ENCODE measurements at places on chromosomes 1 and 21. TPM values are rescaled to one million over a fixed set of nuclear protein-coding genes. Genes with fewer than 3 reads are reported as not detected.
A peak's percentile ranks its signal among the peaks of the same experiment; 100 is the strongest.

Gene NCAM2
- total RNA-seq = 4.7 TPM

Gene TMPRSS15
- total RNA-seq = not detected

Gene TPRG1L
- 44.9 TPM for total RNA-seq

Gene C1orf87
- not detected for total RNA-seq

Gene AKR7A3
- 4.2 TPM for total RNA-seq

Gene FPGT
- total RNA-seq = 7.1 TPM

Gene HTR6
- total RNA-seq = not detected

Gene KRTAP19-1
- not detected for total RNA-seq

Gene C8A
- not detected for total RNA-seq

Gene USP33
- total RNA-seq = 65.3 TPM

Gene ST6GALNAC3
- total RNA-seq = 21.1 TPM

Gene PDZK1IP1
- 55.2 TPM for total RNA-seq

- DNase-seq = no peak
Observed at GRCh38 chr1:175127565-175127964, 59.9 kb downstream of the TNN start.

GRCh38 chr1:201357211-201357610 is 20.3 kb downstream of the TNNT2 start:
- DNase-seq = no peak

GRCh38 chr1:2512862-2513421 is 13.5 kb downstream of the PANK4 start:
- no peak for DNase-seq

DNA sequence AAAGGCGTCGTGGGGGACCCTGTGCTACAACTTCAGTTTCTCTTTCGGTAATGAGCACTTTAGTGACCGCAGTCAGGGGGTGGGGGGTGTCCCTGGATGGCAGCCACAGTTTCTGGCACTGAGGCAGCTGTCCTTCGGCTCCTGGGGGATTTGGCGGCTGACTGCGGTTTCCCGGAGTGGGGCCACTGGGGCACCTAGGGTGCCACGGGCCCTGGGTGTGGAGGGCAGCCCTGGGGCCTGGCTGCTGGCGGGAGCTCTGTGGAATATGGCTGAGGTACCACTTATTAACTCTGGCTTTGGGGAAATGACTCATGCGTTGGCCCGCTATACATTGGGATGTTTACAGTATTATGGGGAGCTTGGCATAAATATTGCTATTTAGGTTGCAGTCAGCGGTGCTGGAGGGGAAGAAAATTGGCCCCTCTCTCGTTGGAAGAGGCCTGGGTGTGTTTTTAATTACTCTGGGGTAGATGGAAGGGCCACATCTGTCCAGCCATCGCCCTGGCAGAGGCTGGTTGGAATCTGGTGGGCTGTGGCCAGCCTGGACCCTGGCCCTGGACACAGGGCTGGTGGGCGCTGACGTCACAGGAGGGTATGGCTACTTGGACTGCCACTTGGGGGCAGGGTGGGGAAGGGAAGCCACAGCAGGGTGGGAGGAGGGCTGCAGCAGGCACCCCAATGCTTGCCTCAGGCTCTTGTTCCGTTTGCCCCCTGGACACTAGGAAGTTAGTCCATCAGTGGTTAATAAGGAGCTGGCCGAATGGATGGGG is 2.0 kb downstream of the EPHB2 start:
- no peak for DNase-seq

- no peak for DNase-seq
Observed at GRCh38 chr1:2911421-2912178, 109.7 kb upstream of the ACTRT2 start.

DNA sequence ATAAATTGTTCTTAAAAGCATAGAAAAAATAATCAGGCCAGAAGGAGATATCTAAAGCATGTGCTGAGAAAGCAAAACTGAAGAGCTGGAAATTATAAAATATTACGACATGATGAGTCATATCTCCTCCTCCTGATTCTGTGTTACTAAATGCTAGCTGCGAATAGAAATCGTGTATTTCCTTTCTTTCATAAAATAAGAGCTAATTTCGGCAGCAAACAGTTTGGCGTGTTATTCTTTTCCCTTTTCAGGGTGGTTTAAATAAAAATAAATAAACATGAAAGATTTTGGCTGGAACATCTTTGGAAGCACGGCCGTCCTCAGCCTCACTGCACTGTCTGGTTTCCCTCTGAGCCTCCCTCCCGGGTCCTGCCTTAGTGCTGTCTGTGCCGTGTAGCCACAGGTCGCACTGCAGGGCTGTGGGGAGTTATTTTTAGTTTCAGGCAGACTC is 56.0 kb downstream of the ADARB1 start:
- DNase-seq = no peak

DNA sequence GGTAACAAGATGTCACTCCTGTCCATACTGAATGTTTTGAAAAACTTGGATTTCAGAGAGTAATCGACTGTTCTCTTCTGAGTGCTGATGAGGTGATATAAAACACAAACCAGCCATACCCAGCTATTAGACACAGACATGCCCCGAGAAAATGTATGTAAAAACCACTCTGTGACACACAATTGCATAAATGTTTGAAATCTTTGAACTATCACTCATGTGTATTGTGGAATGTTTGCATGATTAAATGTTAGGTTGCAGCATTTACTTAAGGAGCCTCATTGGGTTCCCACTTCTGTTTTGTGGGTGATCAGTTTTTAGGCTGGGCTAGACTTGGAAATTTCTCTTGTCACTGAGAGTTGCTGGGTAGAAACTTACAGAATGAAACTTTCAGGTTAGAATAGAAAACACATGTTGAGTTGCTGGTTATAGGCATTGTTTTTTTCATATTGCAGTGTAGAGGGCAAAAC is 270.4 kb upstream of the B3GALT2 start:
- DNase-seq = no peak

DNA sequence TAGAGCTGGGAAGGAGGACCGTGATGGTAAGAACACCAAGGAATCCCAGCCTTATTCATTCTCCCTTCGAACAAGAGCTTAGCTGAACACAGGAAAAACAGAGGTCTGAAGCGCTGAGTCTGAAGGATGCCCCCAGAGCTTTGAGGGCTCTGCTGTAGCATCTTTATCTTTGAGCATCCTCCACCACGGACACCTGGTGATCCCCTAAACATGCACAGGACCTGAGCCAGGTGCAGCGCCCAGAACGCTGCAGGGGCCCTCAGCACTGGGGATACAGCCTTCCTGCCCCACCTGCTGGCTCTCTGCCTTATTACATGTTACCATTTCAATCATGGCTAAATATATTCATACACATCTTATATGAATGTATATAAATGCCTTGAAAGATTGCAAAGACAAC is 7.7 kb upstream of the GPATCH4 start:
- DNase-seq = no peak

GRCh38 chr1:29186707-29187106 is 5.0 kb upstream of the SRSF4 start:
- no peak for DNase-seq

- no peak for DNase-seq
Observed at GRCh38 chr1:33724348-33724747, 139.5 kb upstream of the HMGB4 start.

DNA sequence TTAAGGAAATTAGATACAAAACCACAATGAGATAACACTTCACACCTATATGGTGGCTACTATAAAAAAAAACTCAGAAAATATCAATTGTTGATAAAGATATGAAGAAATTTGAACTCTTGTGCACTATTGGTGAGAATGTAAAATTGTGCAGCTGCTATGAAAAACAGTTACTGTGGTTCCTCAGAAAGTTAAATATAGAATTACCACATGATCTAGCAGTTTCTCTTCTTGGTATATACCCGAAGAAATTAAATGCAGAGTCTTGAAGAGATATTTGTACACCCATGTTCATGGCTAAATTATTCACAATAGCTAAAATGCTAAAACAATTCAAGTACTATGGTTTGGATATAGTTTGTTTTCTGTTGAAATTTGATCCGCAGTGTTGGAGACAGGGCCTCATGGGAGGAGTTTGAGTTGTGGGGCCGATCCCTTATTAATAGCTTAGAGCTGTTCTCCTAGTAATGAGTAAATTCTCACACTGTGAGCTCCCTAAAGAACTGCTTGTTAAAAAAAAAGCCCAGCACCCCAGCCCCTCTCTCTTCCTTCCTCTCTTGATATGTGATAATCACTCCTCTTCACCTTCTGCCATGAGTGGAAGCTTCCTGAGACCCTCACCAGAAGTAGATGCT is 1412.1 kb downstream of the PLA2G4A start:
- no peak for DNase-seq

GRCh38 chr1:24294716-24295371 is 24.3 kb upstream of the GRHL3 start:
- DNase-seq = peak; percentile 97

DNA sequence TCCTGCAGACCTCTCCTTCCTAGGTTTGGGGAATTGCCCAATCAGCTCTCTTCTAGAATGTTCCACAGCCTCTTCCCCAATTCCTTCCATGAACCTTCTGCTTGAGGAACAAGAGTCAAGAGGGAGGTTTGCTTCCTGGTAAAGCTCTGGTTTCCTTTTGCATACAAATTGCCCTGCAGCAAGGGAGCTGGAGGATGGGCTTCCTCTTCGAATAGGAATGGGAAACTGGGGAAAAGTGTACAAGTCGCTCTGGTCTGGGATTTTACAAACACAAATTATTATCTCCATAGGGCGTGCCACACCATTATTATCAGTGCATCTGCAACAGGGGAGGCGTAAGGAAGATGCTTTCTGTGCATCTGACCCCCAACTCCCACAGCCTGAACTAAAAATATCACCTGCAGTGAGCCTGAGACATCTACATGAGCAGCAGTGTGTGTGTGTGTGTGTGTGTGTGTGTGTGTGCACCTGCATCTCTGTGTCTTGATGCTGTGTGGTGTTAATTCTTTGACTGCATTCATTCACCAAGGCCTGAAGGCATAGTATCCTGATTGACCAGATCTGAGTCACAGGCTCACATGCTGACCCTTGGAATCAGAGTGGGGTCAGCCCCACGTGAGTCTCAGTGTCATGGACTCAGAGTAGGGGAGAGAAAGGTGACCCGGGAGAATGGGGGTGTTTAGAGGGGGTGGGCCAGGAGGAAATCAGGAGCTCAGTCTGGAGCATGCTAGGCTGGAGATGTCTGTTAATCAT is 272.9 kb downstream of the KAZN start:
- no peak for DNase-seq

DNA sequence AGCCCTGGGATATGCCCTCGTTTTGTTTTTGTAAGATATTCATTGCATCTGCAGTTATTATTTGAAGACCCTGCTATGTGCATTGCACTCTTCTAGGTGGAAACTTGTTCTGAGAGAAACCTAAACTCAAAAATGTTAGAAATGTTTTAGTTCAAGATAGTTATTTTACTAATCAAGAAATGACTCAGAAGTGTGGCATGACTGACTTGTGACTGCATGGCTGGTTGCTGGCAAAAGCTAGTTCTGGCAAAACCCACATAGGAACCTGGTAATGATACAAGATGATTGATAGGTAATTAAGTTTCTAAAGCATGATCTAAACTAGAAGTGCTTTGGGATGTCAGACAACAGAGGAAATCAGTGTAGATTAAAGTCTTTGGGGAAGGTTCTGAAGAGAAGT is 33.8 kb upstream of the NFASC start:
- DNase-seq = no peak

GRCh38 chr1:231162297-231162969 is 575 bp downstream of the TRIM67 start:
- no peak for DNase-seq

DNA sequence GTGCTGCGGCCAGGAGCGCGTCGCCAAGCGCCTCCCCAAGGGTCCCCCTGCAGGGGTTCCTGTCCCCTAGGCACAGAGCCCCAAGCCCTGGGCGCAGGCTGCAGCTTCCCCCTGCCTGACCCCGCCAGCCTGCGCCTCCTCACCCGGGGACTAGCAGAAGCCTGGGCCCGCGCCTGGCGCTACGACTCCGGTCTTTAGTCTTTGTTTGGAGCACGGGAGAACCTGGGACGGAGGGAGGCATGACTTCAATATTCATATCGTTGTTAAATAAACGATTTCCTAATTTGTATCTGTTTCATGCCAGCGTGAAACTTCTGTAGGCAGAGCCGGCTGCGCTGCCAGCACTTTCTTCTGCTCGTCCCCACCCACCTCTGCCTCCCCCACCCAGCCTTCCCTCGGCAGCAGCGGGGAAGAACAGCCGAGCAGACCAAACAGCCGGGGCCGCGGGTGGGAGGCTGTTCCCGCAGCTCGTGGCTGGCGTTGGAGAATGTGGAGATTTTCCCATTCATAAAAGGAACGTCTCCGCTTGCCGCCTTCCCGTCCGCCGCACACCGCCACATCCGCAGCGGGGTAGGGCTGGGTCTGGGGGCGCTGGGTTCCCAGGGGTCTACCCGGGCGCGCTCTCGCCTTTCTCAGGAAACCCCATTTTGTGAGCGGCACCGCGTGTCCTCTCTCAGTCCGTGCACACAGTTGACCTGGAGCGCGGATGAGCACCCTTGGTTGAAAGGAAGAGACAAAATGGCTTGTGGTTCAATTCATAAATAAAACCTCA is 777 bp upstream of the TRIM67 start:
- DNase-seq = no peak

GRCh38 chr1:154819628-154820590 is 50.2 kb downstream of the KCNN3 start:
- DNase-seq = no peak

DNA sequence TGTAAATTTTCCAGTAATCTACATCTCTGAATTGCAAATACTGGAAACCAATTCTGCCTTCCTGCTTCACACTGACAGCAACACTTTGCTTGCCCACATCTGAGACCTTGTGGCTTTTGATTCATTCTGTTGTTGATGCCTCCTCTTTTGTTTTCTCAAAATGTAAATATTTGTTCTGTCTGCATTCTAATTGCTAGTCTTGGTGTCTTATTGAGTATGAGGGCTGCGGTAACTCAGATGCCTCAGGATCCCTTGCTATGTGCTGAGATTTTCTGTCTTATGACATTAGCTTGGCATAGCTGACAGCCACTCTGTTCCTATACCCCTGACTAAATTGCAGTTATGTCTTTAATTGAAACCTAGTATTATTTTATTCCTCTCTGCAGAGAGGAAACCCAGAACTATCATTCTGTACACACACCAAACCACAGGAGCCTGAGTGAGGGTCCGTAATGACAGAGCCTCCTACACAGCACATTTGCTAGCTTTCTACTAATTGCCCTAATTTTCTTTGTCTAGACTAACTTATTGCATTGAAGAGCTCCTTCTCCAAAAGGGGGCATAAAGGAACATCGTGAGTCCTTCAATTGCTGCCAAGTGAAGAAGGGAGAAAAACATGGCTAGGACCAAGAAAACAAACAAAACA is 72.1 kb downstream of the GREM2 start:
- DNase-seq = no peak

DNA sequence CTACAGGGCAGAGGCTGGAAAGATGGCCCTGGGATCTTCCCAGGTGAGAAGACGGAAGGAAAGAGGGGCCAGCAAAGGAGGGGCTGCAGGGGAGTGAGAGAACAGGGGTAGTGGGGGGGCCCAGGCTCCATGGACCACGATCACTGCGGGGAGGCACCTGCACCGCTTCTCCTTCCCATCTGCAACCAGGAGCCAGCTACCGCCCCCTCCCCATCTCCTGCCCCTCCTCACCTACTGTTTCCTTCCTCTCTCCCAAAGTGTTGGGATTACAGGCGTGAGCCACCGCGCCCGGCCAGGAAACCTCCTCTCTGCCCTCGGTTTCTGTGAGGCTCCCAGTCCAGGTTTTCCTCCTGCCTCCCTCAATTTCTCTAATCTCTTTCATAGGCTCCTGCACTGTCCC is 19.4 kb downstream of the KIAA2013 start:
- no peak for DNase-seq
